ENCODE measurements at places on chromosomes 3 and 15. TPM values are rescaled to one million over a fixed set of nuclear protein-coding genes. Genes with fewer than 3 reads are reported as not detected.
A peak's percentile ranks its signal among the peaks of the same experiment; 100 is the strongest.

DNA sequence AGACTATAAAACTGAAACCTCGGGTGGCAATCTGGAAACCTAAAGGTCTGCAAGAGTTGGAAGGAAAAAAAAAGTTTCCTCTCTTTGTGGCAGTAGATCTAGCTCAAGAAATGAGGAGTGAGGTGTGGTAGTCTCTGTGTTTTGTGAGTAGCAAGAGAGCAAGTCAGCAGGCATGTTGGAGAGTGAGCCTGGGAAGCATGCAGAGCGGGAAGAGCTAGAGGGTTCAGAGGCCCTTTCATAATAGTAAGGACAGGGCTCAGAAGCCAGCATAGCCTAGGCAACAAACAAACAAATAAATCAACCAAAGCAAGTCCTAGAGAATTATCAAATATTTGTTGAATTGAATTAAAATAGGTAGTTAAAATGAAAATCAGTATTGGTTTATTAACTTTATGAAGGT is 189.7 kb upstream of the CBLB start:
- no peak for DNase-seq

DNA sequence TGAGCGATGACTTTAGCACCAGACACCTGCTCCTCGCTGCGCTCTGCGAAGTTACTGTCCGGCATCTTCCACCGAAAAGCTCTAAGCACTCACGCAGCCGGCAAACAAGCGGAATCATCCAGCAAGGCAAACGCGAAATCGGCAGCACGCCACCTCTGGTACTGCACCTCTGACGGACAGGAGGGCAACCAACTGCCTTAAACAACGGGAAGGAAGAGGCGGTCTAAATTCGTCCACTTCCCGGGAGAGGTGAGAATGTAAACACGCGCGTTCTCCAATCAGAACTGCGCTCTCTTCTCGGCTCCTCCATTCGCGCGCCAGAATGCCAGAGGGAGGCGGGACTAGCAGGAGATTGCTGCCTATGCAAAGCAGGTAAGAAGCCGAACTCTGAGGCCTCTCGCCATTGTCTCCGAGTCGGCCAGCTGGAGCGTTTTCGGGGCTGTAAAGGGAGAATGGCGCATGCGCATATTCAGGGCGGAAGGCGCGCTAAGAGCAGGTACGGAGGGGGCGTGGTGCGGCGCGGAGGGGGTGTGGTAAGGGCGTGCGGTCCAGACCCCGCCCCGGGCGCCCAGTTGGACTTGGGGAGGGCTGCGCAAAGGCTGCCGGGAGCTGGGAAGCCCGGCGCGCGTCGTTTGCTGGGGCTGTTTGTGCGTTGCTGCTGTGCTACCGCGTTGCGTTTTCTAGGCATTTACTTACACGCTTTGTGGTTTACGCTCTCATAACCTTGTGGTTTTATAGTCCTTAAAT is at the start of the genes BTD and HACL1:
Gene BTD (plus strand): TSS at position 347 of the 747 bp plus-strand sequence. CDS start 33,695 bp downstream, outside the sequence.
Gene HACL1 (minus strand): TSS at position 171 of the 747 bp plus-strand sequence. CDS start 106 bp downstream, at position 65.
- peak; percentile 97 for DNase-seq

DNA sequence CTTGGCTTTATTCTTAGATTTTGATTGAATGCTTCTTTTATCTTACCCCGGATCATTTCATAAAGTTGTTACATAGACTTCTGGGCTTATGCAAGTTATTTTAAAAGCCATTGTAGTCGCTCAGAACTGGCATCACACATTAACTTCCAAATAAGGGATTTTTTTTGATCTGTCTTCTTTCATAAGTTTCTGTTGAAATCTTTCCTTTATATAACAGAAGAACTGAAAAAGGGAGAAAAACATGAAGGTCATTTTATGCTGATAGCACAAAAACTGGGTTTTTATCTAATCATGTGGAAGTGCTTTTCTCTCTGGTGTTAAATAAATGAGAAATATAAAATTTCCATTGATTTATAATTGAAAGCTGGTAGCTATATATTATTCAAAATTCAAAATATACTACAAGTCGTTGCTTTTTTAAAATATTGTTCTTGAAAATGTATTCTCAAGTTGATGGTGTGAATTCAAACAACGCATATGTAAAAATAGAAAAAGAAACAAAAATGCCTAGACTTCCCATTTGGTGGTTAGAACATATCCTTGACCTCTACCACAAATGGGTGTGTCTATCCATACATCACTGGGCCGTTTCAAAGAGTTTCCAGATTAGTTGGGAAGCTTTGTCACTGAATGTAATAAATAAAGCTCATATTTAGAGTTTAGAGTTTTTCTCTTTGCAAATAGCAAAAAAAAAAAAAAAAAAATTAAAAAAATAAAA is 258.3 kb upstream of the ZPLD1 start:
- DNase-seq = no peak

DNA sequence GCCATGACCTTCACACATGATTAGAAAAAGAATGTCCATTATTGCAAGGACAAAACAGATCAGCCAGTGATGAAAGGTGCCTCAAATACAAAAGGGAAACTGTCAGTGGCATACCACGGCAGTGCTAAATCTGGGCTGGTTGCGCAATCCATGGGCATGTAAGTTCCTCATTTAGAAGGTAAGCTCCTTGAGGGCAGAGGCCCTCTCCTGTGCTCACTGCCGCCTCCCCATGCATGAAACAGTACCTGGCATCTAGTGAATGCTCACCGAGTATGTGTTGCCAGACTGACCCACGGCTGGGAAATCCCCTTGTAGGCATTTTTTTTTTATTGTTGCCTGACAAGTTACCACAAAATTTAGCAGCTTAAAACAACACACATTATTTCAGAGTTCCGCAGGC is 312.1 kb upstream of the CHRM5 start:
- no peak for DNase-seq

DNA sequence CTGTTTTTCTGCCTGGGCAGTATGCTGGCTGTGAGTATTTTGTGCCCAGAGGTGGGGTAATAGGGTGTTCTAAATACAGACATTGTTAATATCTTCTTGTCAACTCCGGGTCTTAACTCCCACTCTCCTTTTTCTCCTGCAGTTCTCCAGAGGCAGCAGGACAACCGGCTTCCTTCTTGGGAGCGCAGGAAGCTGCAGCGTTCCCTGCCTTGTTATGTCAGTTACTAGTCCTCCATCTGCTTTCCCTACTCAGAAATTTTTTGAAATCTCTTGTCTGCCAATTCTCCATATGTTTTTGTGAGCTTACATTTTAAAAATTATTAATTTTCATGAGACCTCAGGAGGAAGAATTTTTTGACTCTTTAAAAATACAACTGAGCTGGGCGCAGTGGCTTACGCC is 67.2 kb downstream of the NEO1 start:
- no peak for DNase-seq

DLL4 gene
- 9.8 TPM for total RNA-seq

RUBCN gene
- 32.3 TPM for total RNA-seq

- DNase-seq = no peak
Measured at GRCh38 chr3:72665701-72666446, 182.4 kb downstream of the SHQ1 start.

DNA sequence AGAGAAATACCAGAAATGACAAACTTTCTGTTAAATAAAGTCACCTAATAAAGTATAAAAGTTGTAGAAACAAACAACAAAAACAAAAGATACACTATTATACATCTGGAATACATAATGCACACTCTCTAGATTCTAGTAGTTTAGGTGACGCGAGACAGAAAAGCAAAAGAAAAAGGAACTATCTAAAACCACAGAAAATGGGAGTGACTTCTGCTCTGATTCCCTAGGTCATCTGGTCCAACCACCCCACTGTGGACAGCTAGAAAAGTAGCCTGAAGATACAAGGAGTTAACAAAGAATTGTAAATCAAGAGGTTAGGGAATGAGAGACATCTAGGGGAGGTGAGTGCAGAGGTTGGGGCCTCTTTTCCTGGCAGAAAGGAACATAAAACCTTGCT is 39.1 kb downstream of the DHX36 start:
- no peak for DNase-seq

GRCh38 chr3:194401868-194402329 is 2.8 kb upstream of the GP5 start:
- no peak for DNase-seq

GRCh38 chr15:99076109-99076508 is 28.8 kb upstream of the SYNM start:
- no peak for DNase-seq

DNA sequence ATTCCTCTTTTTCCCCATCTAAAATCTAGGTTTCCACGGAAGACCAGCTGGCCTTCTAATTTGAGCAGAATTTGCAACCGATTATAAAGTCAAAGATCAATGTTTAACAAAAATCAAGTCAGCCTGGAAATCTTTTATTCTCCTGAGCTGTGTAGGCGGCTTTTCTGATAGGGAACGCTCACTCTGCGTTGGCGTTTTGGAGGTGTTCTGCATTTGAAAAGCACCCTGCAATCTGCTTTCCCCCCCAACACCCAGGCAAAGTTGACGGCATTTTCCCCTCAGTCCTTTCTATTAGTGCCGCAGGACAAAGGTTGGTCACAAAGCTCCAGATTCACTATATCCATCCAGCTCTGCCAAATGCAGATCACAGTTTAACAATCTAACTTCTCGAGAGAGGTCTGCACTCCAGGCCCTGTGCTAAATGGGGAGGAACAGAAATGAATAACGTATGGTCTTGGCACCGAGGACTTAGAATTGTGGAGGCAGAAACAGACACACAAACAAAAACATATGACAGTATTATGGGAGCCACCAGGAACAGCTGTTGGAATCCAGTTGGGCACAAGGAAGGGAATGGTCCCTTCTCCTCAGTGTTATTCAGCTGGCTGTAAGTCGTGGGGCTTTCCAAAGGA is 50.4 kb upstream of the LARS2 start:
- DNase-seq = no peak

- no peak for DNase-seq
Measured at GRCh38 chr15:74193299-74193718, 9.3 kb downstream of the STRA6 start.

DNA sequence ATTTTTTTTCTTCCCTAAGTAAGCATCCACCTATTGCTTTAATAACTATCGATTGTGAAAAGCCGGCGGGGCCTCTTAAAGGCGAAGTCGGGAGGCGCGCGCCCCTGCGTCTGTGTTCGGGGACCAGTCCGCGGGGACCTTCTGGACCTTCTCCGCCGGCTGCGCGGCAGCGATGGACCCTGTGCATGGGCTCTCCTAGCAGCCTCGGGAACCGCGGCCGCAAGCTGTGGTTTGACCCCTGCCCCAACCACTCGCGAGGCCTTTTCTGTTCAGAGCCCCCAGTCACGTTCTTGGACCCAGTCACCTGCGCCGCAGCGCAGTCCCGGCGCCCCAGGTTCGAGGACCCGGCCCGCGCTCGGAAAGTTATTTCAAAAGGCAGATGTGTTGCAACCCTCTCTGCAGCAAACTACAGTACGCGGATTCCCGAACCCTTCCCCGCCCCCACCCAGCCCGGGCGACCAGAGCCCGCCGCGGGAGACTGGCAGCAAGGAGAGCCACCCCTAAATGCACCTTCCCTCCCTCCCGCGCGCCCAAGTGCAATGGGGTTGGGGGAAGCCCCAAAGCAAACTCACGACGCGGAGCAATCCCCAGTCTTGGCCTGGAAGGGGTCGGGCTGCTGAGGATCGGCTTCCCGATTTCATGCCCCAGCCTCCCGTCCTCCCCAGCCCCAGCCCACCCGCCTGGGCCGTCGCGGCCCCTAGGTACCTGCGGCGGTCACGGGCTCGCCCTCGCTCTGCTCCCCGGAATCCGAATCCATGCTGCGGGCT is 684 bp downstream of the TNFAIP8L3 start:
- peak; percentile 79 for DNase-seq

GOLGA6B gene
- not detected for total RNA-seq

- DNase-seq = peak; percentile 66
Measured at GRCh38 chr3:193857996-193858395, 265.0 kb downstream of the OPA1 start.

Measured in right atrium auricular region (tissue), 2 donors.